Activated naive CD4-positive, alpha-beta T cell treated with anti-CD3 and anti-CD28 coated beads, Interleukin-2, amount 50 U/mL, for 16 hours (primary cell): ENCODE measurements at places on chromosomes 6 and 20.

DNA sequence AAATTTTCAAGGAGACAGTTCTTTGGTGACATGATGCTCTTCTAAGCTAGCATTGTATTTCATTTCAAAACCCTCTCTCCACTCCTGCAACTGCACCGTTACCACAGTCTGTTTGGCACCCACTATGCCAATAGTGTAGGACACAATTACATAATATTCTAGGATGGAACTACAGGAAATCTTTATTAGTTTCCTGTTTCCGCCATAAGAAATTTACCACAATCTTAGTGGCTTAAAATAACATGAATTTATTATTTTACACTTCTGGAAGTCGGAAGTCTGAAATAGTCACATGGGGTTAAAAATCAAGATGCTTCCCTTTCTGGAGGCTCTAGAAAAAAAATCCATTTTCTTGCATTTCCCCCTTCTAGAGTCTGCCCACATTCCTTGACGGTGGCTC lies 733.1 kb downstream of the HDGFL1 start:
- DNase-seq = no peak

- DNase-seq = no peak
Observed at GRCh38 chr20:59010321-59010994, 3.4 kb upstream of the CTSZ start.

GRCh38 chr6:107956586-107957307 lies 1.3 kb downstream of the SEC63 start:
- DNase-seq = no peak

DNA sequence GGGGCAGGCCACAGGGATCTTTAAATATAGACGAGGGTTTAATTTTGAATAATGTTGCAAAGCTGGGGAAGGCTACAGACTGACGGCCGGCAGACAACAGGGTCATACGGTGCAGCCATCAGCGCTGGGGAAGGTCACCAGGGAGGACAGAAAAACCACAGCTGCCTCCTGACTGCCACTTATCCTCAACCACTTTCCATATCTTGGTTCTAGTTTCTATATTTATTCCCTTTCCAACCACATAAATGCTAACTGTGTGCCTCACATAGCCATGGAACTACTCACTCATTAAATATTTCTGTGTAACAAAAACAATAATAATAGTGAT lies 85.7 kb upstream of the AGPAT4 start:
- no peak for DNase-seq

GRCh38 chr6:52155791-52156576 lies 30.2 kb upstream of the IL17A start:
- DNase-seq = no peak

GRCh38 chr20:54456961-54457360 lies 18.4 kb upstream of the DOK5 start:
- no peak for DNase-seq

DNA sequence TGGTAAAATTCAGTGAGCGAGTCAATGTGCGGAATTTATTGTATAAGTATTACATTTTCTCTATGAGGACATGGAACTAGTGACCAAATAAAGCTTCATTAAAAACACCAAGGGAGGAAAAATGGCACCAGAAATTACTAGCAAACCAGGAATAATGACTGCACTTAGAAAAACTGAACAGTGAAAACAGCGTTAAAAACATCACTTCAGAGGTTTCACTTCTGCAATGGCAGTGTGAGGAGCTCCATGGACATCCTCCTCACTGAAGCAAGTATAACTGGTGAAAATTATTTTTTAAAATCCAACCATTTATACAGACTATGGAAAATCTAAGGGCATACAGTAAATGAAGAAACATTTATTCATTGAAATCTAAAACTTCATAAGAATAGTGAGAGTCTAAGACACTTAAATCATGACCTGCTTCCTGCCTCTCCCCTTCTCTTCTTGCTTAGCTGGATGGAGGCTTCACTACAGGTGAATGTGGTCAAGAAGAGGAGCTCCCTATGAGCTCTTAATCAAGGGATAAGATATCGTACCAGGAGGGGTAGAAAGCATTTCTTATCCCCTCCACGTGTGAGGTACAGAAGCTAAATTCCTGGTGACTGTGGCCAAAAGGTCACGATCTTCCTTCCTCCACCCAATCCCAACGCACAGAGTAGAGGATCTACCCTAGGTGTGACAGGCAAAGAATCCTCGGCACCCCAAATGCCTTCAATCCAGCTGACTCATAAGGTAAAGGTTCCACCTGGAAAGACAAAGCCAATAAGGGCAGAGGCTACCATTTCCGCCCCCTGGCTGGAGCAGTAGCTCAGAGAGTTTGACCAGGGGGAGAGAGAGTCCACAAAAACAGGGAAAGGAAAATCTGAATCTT lies 12.3 kb upstream of the ASF1A start:
- no peak for DNase-seq

GRCh38 chr6:71808865-71809264 lies 77.5 kb upstream of the RIMS1 start:
- DNase-seq = no peak

DNA sequence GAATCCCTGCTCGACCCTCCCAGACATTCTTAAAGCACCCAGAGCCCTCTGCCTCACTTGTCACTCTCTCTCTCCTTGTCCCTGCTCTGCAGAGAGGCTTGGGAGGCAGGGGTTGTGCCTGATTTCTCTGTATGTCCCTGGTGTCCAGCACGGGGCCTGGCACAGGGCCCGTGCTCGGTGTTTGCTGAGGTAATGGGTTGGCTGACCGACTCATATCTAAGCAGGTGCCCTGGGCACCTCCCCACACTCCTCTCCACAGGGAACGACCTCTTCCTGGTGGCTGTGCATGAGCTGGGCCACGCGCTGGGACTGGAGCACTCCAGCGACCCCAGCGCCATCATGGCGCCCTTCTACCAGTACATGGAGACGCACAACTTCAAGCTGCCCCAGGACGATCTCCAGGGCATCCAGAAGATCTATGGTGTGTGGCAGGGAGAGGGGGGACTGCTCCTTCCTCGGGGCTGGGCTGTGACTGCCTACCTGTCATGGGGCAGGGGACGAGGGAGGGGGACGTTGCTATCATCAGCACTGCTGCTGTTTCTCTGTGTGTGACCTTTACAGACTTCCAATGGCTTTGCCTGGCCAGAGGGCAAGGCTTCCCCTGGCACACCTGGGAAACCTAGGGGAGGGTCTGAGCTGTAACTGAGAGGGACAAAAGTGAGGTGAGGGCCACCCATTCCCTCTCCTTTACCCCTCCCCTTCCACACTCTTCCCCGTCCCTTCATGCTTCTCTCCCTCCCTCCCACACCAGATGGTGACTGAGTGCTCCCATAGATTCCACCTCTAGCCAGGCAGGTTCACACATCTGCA lies 14.2 kb downstream of the MMP24OS start:
- no peak for DNase-seq

DNA sequence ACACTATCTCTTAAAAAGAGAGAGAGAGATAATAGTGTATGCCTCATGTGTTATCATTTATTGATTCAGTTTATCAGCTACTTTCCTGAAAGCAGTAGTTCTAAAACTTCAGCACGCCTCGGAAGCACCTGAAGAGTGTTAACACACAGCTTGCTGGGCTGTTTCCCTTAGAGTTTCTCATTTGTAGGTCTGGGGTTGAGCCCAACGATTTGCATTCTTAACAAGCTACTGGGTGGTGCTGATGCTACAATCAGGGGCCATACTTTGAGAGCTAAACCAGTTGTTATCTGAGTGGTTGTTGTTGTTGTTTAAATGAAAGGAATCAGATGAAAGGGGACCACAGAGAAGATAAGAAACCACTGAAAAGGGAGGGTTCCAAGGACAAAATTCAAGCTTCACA lies 32.6 kb downstream of the SIM1 start:
- DNase-seq = no peak

DNA sequence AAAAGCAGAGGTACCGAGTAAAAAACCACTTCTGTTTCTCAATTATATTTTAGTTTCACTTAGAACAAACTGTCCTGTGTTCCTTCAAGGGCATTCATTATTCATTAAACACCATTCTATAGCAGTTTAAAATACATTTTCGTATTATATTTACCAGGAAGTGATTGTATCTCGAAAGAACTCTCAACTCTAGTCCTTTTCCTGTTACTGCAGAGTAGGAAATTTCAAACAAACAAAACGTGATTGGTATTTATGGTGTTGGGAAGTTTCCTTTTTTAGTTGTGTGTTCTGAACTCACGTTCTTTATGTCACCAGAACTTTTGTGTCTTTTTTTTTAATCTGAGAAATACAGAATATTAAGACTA lies 139.5 kb upstream of the BTBD3 start:
- DNase-seq = no peak

- DNase-seq = no peak
Observed at GRCh38 chr20:6733965-6734364, 33.5 kb upstream of the BMP2 start.

DNA sequence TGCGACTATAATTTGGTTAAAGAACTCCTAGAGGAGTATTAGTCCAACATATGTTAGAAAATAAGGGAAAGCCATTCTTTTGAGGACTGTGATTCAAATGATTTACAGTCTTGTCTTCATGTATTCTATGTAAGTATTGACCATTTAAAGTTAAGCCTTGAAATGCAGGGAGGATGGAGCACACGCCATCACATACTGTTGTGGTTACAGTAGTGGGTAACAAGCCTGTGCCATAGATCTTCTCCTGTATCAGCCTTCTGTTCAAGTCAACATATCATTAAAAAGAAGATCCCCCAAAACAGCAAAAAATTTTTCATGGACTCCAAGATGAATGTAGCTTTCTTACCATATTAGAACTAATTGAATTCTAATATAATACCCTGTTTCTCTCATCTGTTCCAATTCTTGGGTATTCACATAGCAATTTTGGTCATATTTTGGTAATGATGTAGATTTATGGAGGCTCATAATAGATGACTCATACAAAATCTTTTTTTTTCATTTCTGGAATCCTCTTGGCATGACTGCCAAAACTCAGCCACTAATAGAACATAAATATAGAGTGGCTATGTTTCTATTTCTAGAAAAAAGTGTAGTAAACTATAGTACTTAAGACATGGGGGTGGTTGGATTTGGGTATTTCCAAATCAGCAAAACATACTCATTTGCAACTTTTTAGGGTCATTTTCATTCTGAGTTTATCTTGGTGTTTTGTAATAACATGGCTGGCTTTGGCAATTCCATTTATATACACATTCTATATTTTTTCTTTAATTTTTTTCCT lies 413.5 kb downstream of the BCKDHB start:
- DNase-seq = no peak

- no peak for DNase-seq
Observed at GRCh38 chr20:53617791-53618489, 24.3 kb upstream of the ZNF217 start.

DNA sequence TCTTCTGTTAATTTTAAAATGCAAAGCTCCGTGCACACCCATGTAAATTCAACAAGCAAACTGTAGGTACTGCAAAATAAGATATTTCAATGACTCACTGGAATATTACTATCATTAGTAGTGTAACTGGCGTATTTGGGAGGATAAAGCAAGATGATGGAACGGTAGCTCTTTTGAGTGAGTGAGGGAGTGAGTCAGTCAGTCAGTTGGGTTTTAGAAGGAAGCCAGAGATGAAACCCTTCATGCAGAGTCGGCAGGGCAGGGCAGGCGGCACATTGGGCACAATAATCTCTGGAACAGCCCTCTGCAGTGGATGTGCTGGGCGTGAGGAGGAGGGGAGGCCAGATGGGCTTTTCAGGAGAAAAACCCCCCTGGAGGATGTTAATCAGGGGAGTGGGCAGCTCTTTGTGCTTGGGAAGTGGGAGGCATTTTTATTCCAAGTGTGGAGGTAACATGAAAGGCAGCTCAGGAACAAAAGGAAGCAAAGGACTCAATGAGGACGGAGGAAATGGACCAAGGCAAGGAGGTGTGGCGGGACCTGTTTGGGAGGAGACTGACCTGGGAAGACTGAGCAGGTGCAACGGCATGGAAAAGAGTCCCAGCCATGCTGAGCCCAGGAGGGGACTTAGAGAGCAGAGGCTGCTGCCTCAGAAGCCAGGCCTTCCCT lies 171.2 kb downstream of the ZDHHC14 start:
- no peak for DNase-seq

GRCh38 chr6:96213784-96214183 lies 198.0 kb downstream of the FUT9 start:
- DNase-seq = no peak

- DNase-seq = no peak
Observed at GRCh38 chr6:109058620-109059019, 36.0 kb downstream of the SESN1 start.

GRCh38 chr6:40485300-40485699 lies 101.9 kb downstream of the LRFN2 start:
- DNase-seq = no peak

DNA sequence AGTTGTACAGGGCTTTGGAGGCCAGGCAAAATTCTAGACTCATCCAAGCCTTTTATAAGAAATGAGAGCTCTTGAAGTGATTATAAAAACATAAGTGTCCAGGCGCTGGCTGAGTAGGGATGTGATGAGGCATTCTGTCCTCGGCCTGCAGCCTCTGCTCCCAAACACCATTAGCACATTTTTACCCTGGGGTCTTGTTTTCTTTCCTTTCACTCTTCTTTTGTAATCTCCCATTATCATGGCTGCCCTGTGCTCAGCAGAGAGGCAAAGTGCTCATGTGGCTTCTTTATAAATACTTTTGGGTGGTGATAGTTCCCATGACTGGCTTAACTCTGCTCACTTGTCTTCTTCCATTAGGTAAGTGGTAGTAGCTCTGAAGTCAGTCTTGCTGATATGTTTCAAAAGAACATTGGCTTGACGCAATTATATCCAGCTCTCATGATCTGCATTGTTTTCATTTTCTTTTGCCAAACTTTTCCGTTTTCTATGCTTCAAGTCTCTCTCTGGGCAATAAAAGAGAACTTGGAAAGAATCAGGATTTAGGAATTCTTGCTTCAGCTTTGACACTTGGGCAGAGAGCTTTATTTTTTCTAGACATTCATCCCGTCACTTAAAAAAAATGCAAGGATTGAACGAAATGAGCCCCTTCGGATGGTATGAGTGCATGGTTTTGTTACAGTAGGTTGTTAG lies 61.1 kb downstream of the CAP2 start:
- DNase-seq = no peak

DNA sequence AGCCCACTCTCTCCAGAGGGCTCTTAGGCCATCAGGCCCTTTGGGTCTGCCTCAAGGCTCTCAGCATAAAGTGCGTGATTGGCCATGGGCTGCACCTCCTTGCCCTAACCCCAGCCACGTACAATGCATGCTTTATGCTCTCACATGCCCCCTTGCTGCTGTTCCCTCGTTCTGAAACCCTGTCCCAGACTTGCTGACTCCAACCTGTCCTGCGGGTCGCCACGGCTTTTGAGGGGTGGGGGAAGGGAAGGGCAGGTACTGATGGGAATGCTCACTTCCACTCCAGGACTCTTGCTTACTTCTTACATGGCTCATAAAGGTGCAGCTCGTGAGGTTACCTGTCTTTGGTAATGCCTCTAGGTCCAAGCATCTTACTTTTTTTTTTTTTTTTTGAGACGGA lies 6.0 kb downstream of the ARMC12 start:
- DNase-seq = no peak

GRCh38 chr20:58486207-58486606 lies 29.0 kb downstream of the APCDD1L start:
- no peak for DNase-seq

DNA sequence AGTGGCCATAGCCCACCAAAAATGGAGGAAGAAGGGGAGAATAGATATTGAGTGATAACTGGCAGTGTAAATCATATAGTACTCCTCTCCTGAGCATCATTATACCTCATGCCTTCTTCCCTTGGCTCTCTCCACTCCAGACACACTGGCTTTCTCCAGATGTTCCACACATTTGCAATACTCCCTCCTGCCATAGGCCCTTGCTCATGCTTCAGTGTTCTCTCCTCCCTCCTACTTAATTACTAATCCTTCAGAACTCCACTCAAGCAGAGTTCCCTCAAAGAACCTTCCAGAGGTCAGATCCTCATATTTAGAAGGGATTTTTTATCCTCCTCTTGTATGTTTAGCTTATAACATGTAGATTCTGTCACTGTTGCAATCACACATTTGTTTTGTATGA lies 279.5 kb upstream of the SUPT3H start:
- no peak for DNase-seq
